ENCODE measurements at places on chromosomes 13 and 19.

GRCh38 chr19:2867025-2867991 lies at the start of gene ZNF556:
ZNF556 (plus strand) TSS chr19:2867335; CDS start chr19:2867422, 87 bp downstream.
- DNase-seq, result no peak

- no peak for DNase-seq
Observed at GRCh38 chr13:32381539-32381938, 46.4 kb downstream of the N4BP2L1 start.

GRCh38 chr13:72071713-72072112 lies 204.7 kb upstream of the DACH1 start:
- DNase-seq, result no peak

- DNase-seq, result no peak
Observed at GRCh38 chr13:53032849-53033248, 4.2 kb downstream of the OLFM4 start.

DNA sequence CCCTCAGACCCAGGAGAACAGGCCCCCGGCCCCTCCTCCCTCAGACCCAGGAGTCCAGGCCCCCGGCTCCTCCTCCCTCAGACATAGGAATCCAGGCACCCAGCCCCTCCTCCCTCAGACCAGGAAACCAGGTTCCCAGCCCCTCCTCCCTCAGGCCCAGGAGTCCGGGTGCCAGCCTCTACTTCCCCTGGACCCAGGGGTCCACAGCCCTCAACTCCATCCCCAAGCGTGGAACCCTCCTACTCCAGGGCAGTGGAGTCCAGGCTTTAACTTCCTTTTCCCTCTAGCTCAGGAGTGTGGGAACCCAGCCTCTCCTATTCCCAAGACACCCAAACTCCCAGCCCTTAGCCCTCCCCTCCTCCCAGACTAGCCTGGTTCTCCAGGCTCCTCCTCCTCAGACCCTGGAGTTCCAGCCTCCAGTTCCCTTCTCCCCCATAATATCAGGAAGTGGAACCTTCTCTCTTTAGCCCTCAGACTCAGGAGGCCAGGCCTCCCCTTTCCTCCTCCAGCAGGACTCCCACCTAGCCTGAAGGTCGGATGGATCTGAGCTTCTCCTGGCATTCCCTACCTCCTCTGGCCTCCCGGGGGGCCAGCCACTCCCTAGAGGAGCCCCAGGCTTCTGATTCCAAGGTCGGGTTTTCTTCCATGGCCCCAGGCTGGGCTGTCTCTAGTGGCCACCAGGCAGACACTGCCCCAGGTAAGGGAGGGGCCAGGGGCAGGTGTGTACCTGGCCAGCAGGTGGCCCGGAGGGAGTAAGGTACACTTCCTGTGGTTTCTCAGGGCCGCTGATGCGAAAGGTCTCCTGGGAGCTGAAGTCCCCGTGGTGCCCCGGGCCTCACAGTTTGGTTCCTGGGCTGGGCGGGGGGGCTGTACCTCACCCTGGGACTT lies at the start of gene TMC4:
Gene TMC4, minus strand, starts transcription at position 690 of the 888 bp plus-strand sequence. Its CDS starts 43 bp downstream, at position 647.
- DNase-seq, result no peak

DNA sequence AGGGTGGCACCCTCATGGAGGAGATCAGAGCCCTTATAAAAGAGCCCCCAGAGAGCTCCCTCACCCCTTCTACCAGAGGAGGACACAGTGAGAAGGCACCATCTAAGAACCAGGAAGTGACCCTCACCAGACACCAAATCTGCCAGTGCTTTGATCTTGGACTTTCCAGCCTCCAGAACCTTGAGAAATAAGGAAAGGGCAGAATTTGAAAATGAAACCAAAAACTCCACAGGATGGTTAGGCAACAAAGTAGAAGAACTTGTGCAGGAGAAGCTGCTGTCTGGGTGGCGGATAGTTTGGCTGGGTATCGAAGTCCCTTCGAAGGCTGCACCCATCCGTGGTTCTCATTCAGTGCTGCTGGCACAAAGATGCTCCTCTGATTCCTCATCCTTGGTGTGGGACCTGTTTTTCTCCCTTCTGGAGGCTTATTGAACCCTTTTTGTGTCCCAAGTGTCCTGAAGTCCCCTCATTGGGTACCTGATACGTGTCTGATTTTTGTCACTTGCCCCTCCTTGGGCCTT lies 130.8 kb downstream of the KDM4B start:
- DNase-seq, result no peak

- no peak for DNase-seq
Observed at GRCh38 chr13:30111810-30112209, 195.5 kb downstream of the KATNAL1 start.

DNA sequence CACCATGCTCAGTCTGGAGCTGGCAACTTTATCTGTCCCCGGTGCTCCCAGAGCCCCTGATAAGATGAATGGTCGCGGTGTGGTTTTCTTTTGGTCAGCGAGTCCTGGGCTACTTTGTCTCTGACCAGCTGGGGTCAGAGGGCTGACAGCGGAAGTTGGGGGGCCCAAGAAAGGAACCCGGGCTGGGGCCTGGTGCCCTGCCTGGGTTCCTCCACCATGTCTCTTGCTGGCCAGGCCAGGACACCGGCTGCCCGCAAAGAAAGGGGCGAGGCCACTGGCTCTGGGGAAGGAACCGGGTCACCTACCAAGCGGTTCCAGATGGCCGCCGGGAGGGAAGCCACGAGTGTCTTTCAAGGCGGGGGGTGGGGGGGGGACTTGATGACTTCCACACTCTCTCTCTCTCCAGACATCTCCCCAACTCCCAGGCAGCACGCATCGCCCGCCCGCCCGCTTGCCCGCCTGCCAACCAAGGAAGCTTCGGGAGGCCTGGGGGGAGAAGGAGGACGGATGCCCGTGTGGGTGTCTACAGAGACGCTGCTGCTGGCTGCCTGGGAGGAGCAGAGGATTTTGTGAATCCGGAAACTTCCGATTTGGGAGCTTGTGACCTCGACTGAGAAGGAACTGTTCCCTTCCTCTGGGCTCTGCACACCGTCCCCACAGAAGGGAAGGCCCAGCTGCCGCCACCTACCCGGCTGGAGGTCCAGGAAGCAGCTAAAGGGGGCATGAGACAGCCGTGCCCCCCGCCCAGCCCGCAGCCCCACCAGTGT lies 1.1 kb downstream of the PIP5K1C start:
- DNase-seq, result peak; percentile 39

- DNase-seq, result no peak
Observed at GRCh38 chr13:86992251-86992650, 678.9 kb upstream of the SLITRK5 start.

GRCh38 chr13:46329624-46330023 lies 57.4 kb downstream of the RUBCNL start:
- DNase-seq, result no peak

DNA sequence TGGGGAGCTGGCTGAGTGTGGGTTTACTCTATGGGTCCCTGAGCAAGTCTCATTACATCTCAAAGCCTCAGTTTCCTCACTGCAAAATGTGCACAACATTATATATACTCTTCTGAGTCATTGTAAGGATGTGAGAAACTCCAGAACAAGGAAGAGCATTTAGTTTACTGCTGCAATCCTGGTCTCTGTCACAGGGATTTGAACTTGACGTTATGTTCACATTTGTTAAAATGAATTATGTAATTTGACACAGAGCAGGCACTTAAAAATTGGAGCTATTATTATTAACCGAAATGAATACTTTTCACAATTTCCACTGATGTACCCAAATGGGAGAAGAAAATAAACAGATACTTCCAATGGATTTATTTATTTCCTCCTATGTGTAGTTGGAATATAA lies 101.0 kb downstream of the STARD13 start:
- no peak for DNase-seq

DNA sequence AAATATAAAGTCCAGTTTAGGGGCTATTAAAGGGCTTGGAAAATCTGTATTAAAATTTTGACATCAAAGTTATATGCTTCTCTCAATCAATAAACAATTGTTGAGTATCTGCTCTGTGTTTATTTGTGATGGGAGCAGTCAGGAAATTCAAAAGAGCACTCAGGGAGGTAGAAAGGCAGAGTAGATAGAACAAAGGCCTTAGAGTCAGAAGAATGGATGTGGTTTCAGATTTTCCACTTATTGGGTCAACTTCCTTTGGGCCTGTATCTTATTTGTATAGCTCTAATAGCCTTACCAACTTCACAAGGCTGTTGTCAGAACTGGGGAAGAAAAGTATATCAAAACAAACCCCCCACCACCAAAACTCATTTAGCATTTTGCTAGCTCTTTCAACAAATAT lies 302.6 kb downstream of the SPRY2 start:
- DNase-seq, result no peak

- DNase-seq, result no peak
Observed at GRCh38 chr19:51327066-51328001, 14.6 kb downstream of the VSIG10L start.

GRCh38 chr19:30453743-30454142 lies 81.6 kb downstream of the ZNF536 start:
- no peak for DNase-seq

- DNase-seq, result no peak
Observed at GRCh38 chr19:14368011-14368513, 13.2 kb upstream of the ADGRE5 start.

DNA sequence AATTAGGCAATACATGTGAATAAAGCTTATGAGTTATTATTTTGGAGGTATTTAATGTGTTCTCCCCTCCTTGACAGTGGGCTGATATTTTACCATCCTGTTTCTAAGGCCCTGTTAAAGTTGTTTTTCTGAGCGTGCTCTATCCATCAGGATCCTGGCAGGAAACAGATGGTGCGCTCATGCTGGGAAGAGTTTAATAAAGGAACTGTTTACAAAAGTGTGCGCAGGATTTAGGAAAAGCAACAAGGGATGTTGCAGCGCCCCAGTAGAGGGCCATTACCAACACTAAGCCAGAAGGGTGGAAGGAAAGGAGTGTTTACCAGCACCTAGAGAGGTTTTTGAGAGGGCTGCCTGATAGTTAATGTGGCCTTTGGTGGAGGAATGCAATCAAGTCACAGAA lies 374.5 kb downstream of the KCNRG start:
- no peak for DNase-seq

GRCh38 chr13:100333141-100333540 lies 244.2 kb downstream of the PCCA start:
- DNase-seq, result no peak

DNA sequence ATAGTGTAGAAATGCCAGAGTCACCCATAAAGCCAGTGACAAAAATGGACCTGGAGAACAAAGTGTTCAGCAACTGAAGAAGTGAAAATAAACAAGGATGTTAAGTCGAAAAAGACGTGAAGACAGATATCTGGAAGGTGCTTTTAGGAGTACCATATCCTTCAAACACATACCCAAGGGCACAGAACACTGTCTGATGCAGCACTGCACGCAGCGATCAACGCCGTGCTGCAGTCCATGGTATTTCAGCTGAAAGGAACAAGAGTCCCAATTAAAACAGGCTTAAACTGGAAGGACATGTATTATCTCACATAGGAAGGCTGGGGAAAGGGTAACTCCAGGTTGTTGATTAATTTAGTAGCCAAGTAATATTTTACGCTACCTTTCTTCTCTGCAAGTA lies 108.2 kb downstream of the SGCG start:
- no peak for DNase-seq

- DNase-seq, result no peak
Observed at GRCh38 chr13:20799726-20800416, 26.1 kb upstream of the EEF1AKMT1 start.

DNA sequence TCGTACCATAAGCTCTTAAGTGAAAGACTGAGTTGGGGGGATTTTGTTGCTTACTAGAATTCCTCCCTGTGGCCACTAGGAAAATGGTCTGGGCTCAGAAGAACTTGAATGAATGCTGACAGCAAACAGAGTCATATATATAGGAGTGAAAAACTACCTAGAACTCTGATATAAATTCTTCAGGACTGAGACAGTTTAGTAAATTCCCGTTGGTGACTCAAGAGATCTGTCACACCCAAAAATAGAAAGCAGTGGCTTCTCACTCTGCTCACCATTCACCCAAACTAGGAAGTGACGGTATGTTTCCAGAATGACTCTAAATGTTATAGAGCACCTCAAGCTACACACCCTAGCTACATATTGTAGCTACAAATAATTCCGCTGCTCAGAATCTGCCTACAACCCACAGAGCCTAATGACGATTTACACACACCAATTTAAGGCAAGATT lies 116.2 kb downstream of the TBC1D4 start:
- DNase-seq, result no peak

DNA sequence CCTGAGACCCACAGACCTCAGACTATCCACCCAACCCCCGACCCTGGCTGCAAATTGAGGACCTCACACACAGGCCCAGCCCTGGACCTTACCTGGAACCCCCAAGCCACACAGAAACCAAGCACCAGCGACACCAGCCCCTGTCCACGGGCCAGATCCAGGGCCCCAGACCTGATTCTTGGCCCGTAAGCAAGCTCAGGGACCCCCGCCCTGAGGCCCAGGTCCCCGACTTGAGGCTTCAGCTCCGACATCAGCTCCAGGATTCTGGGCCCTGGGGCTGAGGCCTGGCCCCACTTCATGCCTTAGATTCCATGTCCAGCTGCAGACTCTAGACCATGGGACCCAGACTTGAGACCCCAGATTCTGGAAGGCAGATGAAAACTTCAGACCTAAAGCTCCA lies 6.3 kb downstream of the TTYH1 start:
- DNase-seq, result peak; percentile 51

GRCh38 chr19:23440207-23440606 lies 44.9 kb upstream of the ZNF91 start:
- DNase-seq, result no peak

DNA sequence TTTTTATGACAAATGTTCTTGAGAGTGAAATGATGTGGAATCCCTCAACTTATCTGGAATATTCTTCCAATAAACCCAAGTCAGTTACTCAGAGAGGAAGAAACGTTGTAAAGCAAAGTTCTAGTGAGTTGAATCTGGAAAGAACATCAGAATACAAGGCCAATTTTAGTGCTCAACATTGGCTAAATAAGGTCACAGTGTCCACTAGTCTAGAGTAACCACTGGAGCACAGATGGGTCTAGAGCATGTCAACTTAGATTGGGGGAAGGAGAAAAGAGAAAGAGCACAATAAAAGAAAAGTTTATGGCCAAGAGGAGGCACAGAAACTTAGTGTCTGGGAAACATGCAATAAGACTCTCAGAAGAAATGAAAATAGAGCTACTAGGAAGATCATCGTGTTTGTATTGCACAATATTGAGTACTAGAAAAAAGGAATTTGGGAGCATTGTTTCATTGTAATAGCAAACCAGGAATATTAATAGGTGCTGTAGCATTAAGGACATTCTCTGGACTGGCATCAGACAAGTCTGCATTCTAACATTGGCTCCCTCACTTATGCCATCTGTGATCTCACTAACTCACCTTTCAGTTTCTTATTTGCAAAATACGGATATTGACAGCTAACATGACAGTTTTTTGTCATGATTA lies 1318.5 kb downstream of the PCDH9 start:
- no peak for DNase-seq

All from posterior cingulate gyrus (tissue), 11 donors.